Stomach (tissue), 19 donors: ENCODE measurements at places on chromosomes 5 and 9.

DNA sequence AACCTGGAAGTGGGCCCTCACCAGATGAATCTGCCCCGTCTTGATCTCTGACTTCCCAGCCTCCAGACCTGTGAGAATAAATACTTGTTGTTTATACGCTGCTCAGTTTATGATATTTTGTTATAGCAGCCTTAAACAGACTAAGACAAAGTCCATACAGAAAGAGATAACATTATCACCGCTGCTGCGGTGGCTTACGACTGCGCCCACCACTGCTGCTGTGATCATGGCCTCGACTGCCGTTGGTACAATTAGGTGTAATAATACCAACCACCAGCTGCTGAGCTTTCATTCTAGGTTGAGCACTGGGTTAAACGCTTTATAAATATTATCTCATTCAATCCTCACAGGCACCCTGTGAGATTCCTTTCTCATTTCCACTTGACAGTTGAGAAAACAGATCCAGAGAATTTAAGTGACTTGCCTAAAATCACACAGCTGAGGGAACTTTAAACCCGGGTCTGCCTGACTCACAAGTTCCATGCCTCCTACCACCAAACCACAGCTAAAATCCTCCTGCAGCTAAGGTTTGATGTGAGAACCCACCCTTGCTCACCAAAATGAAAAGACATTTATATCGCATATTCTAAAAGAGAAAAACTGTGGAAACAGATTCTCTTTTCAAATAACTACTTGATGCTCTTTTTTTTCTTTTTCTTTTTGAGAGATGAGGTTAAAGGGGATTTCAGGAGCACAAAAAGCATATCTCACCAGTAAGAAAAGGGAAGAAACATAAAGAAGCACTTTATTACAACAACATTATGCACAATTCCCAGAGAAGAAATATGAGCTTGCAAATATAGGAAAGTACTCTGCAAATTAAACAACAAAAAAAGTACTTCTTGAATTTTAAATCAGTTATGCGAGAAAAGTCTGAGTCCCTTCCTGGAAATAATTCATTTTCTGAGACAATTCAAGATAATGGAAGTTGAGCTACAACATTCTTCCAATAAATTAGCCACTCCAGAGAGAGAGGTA, 23.9 kb downstream of the GOLM1 start:
- DNase-seq, result no peak

GRCh38 chr5:57741336-57741735, 258.7 kb upstream of the ACTBL2 start:
- DNase-seq, result no peak

GRCh38 chr9:109369285-109369684, 48.4 kb upstream of the EPB41L4B start:
- DNase-seq, result no peak

GRCh38 chr9:133210202-133210532, 1.1 kb upstream of the OBP2B start:
- peak; percentile 23 for DNase-seq

DNA sequence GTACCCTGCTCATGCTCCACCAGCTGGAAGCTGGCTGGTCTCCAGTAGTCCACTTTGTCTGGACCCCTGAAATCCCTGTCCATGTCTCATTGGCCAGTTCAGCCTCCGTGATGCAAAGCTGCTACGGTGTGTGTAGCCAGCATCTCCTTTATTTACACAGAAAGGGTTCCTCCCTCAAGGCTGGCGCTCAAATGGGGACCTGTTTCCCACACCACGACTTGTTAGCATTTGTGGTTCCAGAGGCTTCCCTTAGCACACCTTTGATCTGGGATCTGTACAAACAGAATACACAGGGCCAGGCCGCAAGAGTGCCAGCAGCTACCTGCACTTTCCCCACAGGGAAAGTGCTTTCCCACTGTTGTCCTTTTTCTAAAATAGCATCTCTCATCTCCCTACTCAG, 5.7 kb upstream of the SMU1 start:
- peak; percentile 56 for DNase-seq

- DNase-seq, result no peak
These were observed 1.4 kb downstream of the DAB2 start for GRCh38 chr5:39423331-39423751.

- peak; percentile 83 for DNase-seq
These were observed 59.7 kb upstream of the TRPC7 start for GRCh38 chr5:136424835-136425584.

DNA sequence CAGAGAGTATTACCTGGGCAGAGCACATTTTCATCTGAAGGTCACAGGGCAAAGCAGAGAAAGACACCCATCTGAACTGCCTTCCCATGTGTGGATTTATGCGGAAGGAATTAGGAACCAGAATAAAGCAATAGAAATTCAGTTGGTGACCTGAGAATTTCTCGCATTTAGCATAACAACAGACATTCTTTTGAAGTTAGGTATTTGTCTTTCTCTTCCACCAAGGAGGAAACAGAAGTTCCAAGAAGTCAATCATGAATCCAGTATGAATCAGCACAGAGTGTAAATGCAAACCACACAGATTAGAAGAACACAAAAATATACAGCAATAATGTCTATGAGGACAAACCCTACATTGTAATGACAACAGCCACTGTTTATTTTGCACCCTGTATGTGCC, 515.2 kb upstream of the BRINP1 start:
- DNase-seq, result no peak

DNA sequence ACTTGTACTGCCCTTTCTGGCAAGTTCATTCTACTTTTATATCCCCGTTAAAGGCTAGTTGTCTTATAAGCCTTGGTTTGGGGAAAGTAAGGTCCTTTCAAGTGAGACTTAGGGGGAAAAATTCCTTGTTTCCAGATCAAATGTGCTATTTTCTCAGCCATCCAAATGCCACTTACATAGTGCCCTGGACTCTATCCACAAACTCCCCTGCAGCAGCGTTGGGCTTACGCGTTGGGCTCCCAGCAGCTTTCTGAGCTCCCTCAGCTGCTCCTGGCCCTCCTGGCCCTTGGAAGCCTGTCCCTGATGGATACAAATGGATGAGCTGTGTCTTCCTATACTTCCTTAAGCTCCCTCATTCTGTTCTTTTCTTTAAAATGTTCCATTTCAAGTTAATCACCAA, 279.2 kb upstream of the PANK3 start:
- DNase-seq, result no peak

DNA sequence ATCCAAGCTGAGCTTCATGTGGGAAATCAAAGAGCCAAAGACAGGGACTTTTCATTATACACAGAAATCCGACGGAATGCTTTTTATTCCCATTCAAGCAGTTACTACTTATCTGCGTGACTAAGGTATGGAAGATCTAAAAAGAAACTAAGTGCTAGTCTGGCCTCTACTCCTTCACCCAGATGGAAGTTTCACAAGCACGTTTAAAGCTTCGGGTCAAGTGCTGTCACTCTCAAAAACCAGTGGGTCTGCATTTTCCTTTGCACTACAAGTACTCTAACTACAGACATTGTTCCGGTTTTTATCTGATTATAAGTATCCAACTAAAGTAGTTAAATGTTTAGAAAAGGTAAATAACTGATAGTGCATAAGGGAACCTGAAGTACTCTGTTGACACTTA, 13.7 kb upstream of the MTAP start:
- DNase-seq, result peak; percentile 62

DNA sequence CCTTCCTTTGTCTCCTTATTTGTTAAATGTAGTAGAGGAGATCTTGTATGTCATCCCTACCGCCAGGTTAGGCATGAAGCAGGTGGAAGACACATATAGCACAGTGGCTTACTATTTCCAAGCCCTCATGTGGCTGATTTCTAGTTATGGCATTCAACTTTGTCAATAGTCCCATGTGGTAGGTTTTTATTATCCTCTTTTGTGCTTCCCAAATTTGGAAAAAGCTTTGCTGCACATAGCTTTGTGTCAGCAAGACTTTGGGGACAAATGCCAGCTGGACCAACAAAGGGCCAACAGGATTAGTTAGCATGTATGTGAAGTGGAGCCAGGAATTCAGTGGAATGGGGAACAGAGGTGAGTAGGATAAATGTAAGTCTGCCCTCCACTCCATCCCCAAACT, 276.3 kb downstream of the PSAT1 start:
- no peak for DNase-seq

DNA sequence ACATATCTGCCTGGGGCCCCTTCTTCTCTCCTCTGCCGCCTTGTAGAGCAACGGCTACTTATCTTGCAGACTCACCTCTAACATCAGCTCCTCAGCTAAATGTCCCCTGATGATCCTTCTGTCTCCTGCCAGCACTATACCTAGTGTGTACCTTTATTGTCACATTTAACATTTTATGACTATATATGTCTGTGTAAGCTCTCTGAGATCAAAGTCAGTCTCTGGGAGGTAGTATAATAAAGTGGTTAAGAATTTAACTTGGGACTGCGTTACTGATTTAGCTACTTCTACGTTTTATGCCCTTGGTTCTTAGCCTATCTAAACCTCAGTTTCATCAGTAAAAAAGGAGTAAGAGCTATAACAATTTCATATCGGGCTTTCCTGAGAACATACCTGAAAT, 2.2 kb downstream of the TMED7 start:
- no peak for DNase-seq
